ENCODE measurements at places on chromosomes 1 and 21. TPM values are rescaled to one million over a fixed set of nuclear protein-coding genes. Genes with fewer than 3 reads are reported as not detected.

GRCh38 chr1:3459940-3460671 lies 5.6 kb downstream of the ARHGEF16 start:
- no peaks in the 10 kb centered on the region for H3K36me3 ChIP-seq
- peaks cover 23% of the 10 kb centered on the region for H3K27me3 ChIP-seq
- H3K4me3 ChIP-seq, result no peak overlapping the region
- H3K4me1 ChIP-seq, result peaks cover 1% of the 10 kb centered on the region

DNA sequence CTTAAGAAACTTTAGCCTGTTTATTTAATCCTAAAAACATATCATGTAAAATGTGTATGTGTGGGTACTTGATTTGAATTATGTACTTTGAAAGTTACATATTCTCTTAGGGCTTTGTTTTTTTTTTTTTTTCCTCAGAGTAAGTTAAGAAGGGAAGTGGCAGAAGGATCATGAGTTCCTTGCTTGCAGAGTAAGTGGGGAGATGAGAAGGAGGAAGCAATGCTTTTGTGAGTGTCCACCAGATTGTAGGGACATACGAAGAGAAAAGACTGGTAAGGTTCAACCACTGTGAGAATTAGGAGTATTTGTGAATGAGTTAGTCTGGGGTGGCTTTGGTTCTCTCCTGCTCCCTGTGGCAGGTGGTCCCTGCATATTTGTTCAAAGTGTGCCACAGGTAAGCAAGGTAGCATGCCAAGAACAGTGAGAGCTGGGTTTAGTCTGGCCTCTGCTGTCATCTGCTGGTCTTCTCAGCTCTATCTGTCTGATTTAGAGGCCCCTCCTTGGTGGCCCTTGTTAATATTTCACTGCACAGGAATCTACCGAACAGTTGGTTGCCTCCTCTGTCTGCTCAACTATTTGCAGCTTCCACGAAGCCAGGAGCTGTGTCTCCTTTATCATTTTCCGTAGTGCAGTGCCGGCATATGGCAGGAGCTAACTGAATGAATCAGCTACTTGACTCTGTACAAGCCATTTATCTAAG lies 9.5 kb downstream of the DNM3 start:
- no peak overlapping the region for H3K27ac ChIP-seq
- DNase-seq, result no peak
- H3K4me1 ChIP-seq, result no peaks in the 10 kb centered on the region
- no peaks in the 10 kb centered on the region for H3K27me3 ChIP-seq
- H3K36me3 ChIP-seq, result no peaks in the 10 kb centered on the region
- H3K4me3 ChIP-seq, result no peak overlapping the region

DNA sequence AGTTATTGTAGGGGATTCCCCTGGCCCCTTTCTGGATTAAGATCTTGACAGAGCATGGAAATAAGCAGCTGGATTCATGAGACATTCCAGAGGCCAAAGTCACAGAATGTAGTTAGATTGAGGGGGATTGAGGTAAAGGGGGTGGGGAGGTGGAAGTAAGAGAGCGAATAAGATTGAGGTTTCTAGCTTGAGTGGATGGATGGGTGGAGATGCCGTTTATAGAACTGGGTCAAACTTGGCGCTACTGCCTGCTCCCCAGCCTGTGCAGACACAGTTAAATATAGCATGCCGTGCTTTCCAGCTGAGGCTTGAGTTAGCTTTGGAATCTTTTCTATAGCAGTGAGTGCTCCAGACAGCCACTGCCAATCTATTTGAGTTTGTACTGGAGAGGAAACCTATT lies 85.7 kb downstream of the DYRK1A start:
- peak overlapping the region; percentile 78 for H3K27ac ChIP-seq
- no peaks in the 10 kb centered on the region for H3K27me3 ChIP-seq
- DNase-seq, result no peak
- H3K4me3 ChIP-seq, result no peak overlapping the region
- H3K36me3 ChIP-seq, result no peaks in the 10 kb centered on the region
- H3K4me1 ChIP-seq, result peaks cover 67% of the 10 kb centered on the region

DNA sequence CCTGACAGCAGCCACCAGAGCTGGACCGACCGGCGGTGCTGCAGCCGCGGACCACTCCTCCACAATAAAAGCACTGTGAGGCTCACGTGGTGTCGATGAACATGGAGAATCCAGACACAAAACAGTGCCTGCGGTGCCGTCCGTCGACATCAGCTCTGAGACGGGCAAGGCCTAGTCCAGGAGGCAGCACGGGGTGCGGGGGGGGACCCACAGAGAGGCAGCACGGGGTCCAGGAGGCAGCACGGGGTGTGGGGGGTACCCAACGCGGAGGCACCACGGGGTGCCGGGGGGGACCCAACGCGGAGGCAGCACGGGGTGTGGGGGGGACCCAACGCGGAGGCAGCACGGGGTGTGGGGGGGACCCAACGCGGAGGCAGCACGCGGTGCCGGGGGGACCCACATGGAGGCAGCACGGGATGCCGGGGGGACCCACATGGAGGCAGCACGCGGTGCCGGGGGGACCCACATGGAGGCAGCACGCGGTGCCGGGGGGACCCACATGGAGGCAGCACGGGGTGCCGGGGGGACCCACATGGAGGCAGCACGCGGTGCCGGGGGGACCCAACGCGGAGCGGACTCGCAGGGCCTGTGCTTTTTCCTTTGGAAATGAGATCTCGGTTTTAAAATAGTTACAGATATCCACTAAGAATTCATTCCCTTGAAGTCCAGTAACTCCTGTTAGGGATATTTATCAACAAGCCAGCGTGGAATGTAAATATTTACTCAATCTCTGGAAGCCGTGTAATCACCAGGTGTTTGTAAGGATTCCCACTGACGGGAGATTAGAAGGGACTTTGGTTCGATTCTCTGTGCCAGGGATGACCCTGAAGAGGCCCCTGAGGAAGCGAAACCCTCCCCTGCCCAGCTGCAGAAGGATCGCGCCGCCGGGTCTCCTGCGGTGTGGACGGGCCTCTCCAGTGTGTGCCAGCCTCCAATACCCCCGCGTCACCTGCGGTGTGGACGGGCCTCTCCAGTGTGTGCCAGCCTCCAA lies 52.1 kb downstream of the COL6A1 start:
- no peak overlapping the region for H3K4me3 ChIP-seq
- H3K27me3 ChIP-seq, result no peaks in the 10 kb centered on the region
- peak overlapping the region; percentile 37 for H3K27ac ChIP-seq
- DNase-seq, result no peak

DNA sequence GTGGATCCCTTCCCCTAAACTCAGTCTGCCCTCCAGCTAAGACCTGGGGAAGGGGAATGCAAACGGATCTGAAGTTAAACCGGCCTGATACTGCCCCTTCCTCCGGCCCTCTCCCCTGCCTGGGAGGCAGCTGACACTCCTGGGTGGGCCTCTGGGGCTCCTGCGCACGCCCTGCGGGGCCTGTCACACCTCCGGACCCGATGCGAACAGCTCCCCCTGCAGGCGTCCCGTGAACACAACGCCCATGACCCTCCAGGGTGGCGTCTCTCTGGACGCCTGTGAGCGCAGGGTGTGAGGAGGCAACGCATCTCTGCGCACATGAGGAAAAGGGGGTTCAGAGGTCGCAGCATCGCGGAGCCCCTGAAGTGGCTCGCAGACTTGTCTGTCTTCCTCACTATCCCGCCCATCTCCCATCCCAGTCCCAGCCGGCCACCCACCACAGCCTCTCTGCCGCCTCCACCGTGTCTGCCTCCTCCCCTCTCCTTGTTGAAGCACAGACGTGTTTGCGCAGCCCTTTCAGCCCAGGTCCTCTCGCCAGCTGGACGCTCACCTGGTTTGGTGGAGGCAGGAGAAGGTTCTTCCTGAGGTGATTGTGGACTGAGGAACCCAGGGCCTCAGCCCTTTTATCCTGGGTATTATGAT lies 421 bp upstream of the LCE3A start:
- H3K36me3 ChIP-seq, result no peaks in the 10 kb centered on the region
- no peaks in the 10 kb centered on the region for H3K4me1 ChIP-seq
- H3K4me3 ChIP-seq, result no peak overlapping the region
- H3K27ac ChIP-seq, result no peak overlapping the region
- DNase-seq, result no peak
- H3K27me3 ChIP-seq, result peaks cover 6% of the 10 kb centered on the region

DNA sequence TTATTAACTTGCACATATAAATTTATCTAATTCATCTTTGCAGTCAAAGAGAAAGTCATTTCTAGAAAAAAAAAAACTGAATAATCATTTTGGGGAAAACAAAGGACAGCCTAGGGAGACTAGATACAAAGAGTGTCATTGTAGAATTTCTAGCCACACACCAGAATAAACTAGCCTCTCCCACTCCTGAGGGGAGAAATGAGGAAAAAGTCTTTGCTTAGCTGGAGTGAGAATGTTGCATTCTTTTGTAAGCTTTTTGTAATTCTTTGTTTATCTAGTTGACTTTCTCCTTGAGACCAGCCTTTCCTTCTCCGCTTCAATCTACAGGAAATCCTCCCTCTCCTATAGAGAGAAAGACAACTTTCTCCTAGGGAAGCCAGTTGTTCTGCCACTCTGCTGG lies 15.9 kb upstream of the CGN start:
- H3K27ac ChIP-seq, result no peak overlapping the region
- DNase-seq, result no peak
- no peaks in the 10 kb centered on the region for H3K27me3 ChIP-seq
- peaks cover 10% of the 10 kb centered on the region for H3K4me1 ChIP-seq

DNA sequence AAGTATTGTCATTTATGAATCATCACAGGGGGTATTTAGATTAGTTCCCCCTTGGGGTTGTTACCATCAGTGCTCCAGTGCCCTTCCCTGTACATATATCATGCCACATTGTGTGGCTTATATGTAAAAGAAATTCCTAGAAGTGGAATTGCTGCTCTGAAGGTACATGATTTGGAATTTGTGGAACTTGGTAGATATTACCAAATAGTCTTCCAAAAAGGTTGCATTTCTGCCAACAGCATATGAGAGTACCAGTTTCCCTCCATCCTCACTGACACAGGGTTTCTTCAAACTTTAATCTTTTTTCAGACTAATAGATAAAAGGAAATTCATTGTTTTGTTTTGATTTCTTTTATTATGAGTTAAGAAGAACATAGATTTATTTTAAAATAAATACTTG lies 41.3 kb downstream of the AKNAD1 start:
- peaks cover 7% of the 10 kb centered on the region for H3K36me3 ChIP-seq
- H3K4me3 ChIP-seq, result no peak overlapping the region

DNA sequence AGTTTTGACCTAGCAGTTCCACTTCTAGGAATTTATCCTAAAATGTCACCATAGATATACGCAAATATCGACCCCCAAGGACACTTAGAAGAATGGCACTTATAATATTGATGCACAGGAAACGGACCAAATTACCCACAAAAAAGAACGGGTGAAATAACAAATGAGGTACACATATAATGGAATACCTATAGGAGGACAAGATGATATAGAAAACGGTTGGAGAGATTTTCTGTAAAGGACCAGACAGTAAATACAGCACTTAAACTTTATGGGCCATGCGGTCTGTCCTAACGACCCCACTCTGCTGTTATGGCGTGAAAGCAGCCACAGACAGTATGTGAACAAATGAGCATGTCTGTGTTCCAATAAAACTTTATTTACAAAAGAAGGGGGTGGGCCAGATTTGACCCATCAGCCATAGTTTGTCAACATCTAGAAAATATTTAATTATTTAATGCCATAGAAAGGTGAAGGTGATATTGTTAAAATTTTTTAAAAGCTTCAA lies 2.4 kb downstream of the TMPRSS3 start:
- no peaks in the 10 kb centered on the region for H3K36me3 ChIP-seq
- no peaks in the 10 kb centered on the region for H3K4me1 ChIP-seq
- H3K27ac ChIP-seq, result no peak overlapping the region
- H3K4me3 ChIP-seq, result no peak overlapping the region

DNA sequence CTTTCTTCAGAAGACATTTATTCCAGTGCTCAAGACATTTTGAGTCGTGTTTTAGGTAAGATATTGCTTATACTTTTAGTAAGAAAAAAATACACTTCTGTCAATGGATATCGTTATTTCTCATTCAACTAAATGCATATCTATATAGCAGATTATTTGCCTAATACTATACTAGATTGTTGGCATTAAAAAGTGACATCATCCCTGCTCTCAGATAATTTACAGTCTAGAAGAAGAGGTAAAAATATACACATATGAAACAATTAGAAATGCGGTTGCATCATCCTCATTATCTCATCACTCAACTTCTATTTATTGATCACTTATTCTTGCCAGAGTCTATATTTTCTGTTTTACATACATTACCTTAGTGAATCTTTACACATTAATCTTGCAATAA lies 367.7 kb downstream of the ADGRL2 start:
- no peaks in the 10 kb centered on the region for H3K27me3 ChIP-seq
- H3K36me3 ChIP-seq, result no peaks in the 10 kb centered on the region
- H3K4me3 ChIP-seq, result no peak overlapping the region
- no peaks in the 10 kb centered on the region for H3K4me1 ChIP-seq
- H3K27ac ChIP-seq, result no peak overlapping the region

GRCh38 chr1:167752219-167752985 lies 30.6 kb downstream of the MPZL1 start:
- no peaks in the 10 kb centered on the region for H3K4me1 ChIP-seq
- DNase-seq, result no peak
- no peak overlapping the region for H3K4me3 ChIP-seq
- no peaks in the 10 kb centered on the region for H3K36me3 ChIP-seq

GRCh38 chr1:163076981-163077761 lies 8.0 kb downstream of the RGS4 start:
- no peaks in the 10 kb centered on the region for H3K27me3 ChIP-seq
- no peak overlapping the region for H3K4me3 ChIP-seq
- DNase-seq, result no peak
- H3K27ac ChIP-seq, result no peak overlapping the region

The ATP1A4 gene
- not detected for total RNA-seq

The OR2AK2 gene
- not detected for total RNA-seq

Data from sigmoid colon (tissue), 7 donors.